ENCODE measurements at places on chromosomes 3 and 15.
A peak's percentile ranks its signal among the peaks of the same experiment; 100 is the strongest.

DNA sequence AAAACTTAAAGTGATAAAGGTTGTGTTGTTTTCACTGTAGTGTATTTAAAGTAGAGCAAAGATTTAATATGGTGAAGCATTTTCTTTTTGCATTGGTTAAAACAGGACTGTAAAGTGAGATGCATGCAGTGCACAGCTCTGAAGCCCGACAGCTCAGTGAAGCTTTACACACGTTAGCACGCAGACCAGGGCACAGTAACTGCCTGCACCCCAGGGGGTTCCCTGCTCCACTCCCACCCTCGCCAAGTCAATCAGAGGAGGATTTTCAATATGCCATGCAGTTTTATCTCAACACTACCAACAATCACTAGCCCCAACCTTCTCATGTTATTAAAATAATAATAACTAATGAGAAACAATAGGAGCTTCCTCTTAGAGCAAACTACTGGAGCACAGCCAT is 28.1 kb upstream of the BCL2L10 start:
- DNase-seq = no peak

- no peak for DNase-seq
These were observed 10.2 kb upstream of the HTR3C start for GRCh38 chr3:184042617-184043016.

GRCh38 chr15:28944286-28944685 is 58.5 kb downstream of the APBA2 start:
- DNase-seq = no peak

- no peak for DNase-seq
These were observed 33.6 kb upstream of the TMCC1 start for GRCh38 chr3:129927072-129927471.

DNA sequence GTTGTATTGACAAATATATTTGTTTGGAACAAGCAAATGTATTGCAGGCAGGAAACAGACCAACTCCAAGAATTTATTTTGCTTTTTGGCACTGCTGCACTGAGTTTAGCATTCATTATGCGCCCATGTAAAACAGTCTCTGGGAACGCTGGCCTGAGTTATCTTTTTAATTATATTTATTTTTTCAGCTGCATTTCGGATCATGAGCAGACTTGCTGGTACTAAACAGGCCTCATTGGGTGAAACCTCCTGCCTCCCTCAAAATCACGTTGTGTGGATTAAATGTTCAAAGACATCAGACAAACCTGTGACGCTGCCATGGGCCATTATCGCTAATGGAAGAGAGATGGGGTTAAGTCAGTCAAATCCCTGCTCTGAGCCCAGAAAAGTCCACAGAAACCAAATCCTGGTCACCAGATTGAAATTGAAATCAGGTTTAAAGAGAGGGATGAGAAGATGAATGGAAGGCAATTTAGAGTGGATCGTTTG is 511.1 kb upstream of the PROK2 start:
- DNase-seq = no peak

DNA sequence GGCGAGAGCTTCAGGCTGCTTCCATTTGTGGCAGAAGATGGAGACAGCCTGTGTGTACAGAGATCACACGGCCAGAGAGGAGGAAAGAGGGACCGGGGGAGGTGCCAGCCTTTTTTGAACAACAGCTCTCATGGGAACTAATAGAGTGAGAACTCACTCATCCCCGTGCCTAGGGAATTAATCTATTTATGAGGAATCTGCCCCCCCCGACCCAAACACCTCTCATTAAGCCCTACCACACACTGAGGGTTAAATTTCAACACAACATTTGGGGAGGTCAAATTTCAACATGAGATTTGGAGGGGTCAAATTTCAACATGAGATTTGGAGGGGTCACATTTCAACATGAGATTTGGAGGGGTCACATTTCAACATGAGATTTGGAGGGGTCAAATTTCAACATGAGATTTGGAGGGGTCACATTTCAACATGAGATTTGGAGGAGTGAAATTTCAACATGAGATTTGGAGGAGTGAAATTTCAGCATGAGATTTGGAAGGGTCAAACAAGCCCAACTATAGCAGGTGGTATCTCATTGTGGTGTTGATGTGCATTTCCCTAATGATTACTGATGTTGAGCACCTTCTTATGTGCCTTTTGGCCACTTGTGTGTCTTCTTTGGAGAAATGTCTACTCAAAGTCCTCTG is 20.6 kb upstream of the RFTN1 start:
- peak; percentile 28 for DNase-seq

- no peak for DNase-seq
These were observed 70.9 kb upstream of the KCNH8 start for GRCh38 chr3:19077388-19077787.

GRCh38 chr3:48739617-48739954 is 22.6 kb upstream of the IP6K2 start:
- DNase-seq = no peak
